ENCODE measurements at places on chromosomes 12 and 14.

GRCh38 chr12:17640615-17641014 is 449.4 kb downstream of the RERGL start:
- no peaks in the 10 kb centered on the region for H3K36me3 ChIP-seq
- no peak for DNase-seq
- H3K27me3 ChIP-seq, result no peaks in the 10 kb centered on the region
- no peaks in the 10 kb centered on the region for H3K4me1 ChIP-seq

- H3K27me3 ChIP-seq, result no peaks in the 10 kb centered on the region
- no peak overlapping the region for H3K4me3 ChIP-seq
- no peaks in the 10 kb centered on the region for H3K4me1 ChIP-seq
- peaks cover 82% of the 10 kb centered on the region for H3K36me3 ChIP-seq
Observed at GRCh38 chr12:132018193-132018916, 68.6 kb downstream of the EP400 start.

- H3K27me3 ChIP-seq, result no peaks in the 10 kb centered on the region
- H3K27ac ChIP-seq, result peak overlapping the region; percentile 86
- no peaks in the 10 kb centered on the region for H3K36me3 ChIP-seq
- DNase-seq, result peak; percentile 93
- peaks cover 9% of the 10 kb centered on the region for H3K4me1 ChIP-seq
- peak overlapping the region; percentile 98 for H3K4me3 ChIP-seq
Observed at GRCh38 chr14:20683125-20683890, 1.1 kb upstream of the RNASE4 start.

- no peaks in the 10 kb centered on the region for H3K27me3 ChIP-seq
- no peak overlapping the region for H3K27ac ChIP-seq
- no peaks in the 10 kb centered on the region for H3K36me3 ChIP-seq
- peak; percentile 51 for DNase-seq
Observed at GRCh38 chr14:64721391-64721791, 17.2 kb downstream of the PLEKHG3 start.

GRCh38 chr14:103916636-103917262 is 11.5 kb upstream of the TDRD9 start:
- H3K4me1 ChIP-seq, result no peaks in the 10 kb centered on the region
- no peak overlapping the region for H3K27ac ChIP-seq
- peaks cover 50% of the 10 kb centered on the region for H3K36me3 ChIP-seq
- no peak overlapping the region for H3K4me3 ChIP-seq
- DNase-seq, result no peak

DNA sequence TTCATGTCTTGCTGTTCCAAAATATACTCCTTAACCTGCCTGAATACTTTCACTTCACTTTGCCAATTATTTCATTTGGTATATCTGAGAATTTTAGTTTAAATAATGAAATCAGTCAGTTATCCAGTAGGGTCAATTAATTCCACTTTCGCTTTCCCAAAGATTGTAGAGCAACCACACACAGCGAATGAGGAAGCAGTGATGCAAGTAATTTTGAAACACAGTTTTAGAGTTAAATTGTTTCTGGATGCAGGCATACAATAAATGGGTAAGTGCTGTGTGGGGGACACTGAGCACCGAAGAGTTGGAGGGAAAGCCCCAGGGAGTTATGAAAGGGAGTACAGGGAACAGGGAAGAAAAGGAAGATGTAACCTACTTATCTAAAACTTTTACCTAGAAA is 62.8 kb downstream of the TSHR start:
- H3K4me1 ChIP-seq, result no peaks in the 10 kb centered on the region
- no peaks in the 10 kb centered on the region for H3K27me3 ChIP-seq
- no peak for DNase-seq
- H3K36me3 ChIP-seq, result no peaks in the 10 kb centered on the region
- no peak overlapping the region for H3K27ac ChIP-seq

GRCh38 chr12:62211510-62211909 is 48.7 kb upstream of the USP15 start:
- H3K27ac ChIP-seq, result no peak overlapping the region
- peaks cover 3% of the 10 kb centered on the region for H3K4me1 ChIP-seq
- H3K27me3 ChIP-seq, result peaks cover 42% of the 10 kb centered on the region
- no peak for DNase-seq
- no peaks in the 10 kb centered on the region for H3K36me3 ChIP-seq
- H3K4me3 ChIP-seq, result no peak overlapping the region

DNA sequence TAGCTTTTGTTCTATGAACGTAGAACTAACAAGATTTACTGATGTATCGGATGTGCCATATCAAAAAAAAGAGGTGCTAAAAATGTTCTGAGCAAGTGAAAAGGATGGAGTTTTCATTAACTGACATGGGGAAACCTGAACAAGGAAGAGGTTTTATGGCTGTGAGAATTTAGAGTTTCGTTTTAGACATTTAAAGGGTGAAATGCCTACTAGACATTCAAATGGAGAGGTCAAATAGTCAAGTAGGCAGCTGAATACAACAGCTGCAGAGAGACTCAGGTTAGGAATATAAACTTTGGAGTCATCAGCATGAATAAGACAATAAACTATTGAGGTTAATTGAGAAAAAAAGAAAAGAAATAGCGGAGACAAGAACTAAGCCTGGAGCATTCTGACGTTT is 364.9 kb upstream of the GARIN6 start:
- H3K36me3 ChIP-seq, result no peaks in the 10 kb centered on the region
- DNase-seq, result no peak
- peaks cover 4% of the 10 kb centered on the region for H3K4me1 ChIP-seq
- H3K4me3 ChIP-seq, result no peak overlapping the region
- H3K27ac ChIP-seq, result peak overlapping the region; percentile 69
- no peaks in the 10 kb centered on the region for H3K27me3 ChIP-seq

DNA sequence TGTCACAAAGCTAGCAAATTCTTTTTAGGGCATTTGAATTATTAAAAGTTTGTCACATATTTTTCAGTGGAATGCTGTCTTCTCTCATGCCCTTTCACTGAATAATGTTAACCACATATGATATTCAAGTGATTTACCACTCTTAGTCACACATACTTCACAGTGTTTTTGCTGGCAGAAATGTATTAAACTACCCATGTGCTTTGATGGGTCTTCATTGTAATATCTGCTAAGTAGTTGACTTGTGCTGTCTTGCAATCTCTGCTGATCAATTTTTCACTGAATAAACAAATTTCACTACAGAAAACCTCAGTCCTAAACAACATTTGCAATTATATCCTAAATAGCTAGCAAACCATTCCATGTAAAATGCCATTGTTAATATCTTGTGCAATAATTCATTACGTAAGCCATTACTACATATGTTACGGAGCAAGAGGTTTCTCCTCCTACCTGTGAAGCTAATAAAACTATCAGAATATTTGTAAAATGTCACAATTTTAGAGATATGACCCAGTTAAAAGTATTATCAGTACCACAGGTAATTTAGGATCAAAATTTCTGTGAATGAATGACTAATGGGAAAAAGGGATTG is 64.6 kb upstream of the LMO3 start:
- peaks cover 9% of the 10 kb centered on the region for H3K27me3 ChIP-seq
- no peak for DNase-seq
- no peak overlapping the region for H3K4me3 ChIP-seq
- H3K27ac ChIP-seq, result no peak overlapping the region
- no peaks in the 10 kb centered on the region for H3K4me1 ChIP-seq

GRCh38 chr12:4771172-4771959 is 51.2 kb downstream of the GALNT8 start:
- no peaks in the 10 kb centered on the region for H3K36me3 ChIP-seq
- no peak for DNase-seq
- no peaks in the 10 kb centered on the region for H3K27me3 ChIP-seq
- no peak overlapping the region for H3K27ac ChIP-seq
- no peaks in the 10 kb centered on the region for H3K4me1 ChIP-seq

DNA sequence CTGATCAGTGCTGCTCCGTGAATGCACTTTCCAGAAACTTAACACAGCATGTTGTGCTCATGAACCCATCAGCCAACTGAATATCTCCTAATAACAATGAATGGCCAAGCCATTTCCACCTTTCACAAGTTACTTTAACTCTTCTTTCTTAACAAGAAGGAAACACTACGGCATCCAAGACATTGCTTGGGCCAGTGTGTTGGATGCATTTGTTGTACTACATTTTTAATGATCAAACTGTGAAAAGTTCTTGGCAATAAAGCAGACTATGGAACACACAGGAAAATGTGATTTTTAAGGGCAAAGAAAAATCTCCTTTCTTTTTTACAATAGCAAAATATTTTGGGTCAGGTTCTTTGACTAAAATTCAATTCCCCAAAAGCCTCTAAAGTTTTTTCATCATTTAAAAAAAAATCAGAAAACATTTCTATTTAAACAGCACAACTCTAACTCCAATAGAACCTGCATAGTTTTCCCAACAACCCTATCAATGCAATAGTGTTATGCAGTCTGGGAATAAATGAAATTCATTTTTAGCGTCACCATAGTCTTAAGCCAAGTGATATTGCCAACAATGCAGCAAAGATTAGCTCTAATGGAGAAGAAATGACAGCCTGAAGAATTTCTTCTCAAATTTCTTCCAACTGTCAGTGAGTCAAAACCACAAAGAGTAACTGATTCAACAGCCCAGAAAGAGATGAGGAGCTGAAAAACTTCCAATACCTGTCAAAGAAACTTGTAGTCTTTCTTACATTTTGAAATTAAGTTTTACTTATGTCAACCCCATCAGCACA is 50.7 kb upstream of the PTPRR start:
- DNase-seq, result no peak
- no peak overlapping the region for H3K4me3 ChIP-seq
- no peaks in the 10 kb centered on the region for H3K4me1 ChIP-seq

DNA sequence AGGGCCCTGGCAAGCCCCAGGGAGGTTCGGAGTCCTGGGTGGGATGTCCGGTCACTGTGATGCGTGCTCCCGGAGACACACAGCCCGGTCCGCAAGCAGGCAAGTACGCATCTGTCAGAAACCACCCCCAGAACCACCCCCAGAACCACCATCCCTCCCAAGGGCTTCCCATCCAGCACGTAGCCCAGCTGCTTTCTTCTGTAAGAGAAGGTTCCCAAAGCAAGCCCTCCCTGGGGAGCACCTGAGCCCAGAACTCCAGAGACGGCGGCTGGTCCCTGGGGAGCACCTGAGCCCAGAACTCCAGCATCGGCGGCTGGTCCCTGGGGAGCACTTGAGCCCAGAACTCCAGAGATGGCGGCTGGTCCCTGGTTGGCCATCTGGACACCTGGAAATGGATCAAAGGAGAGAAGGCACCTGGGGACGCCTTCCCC is 2.6 kb upstream of the FBRSL1 start:
- no peaks in the 10 kb centered on the region for H3K36me3 ChIP-seq
- H3K27me3 ChIP-seq, result peaks cover 61% of the 10 kb centered on the region
- DNase-seq, result no peak
- no peak overlapping the region for H3K4me3 ChIP-seq
- H3K4me1 ChIP-seq, result peaks cover 6% of the 10 kb centered on the region

DNA sequence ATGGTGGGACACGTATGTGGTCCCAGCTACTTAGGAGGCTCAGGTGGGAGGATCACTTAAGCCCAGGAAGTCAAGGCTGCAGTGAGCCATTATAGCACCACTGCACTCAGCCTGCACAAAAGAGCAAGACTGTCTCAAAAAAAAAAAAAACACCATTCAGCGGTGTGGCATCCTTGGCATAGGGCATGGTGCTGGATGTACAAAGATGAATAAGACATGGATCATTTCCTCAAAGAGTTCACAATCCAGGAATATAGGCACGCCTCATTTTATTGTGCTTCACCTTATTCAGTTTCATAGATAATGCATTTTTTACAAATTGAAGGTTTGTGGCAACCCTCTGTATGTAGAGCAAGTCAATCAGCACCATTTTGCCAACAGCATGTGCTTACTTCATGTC is 6.4 kb downstream of the CINP start:
- H3K4me3 ChIP-seq, result no peak overlapping the region
- H3K27me3 ChIP-seq, result no peaks in the 10 kb centered on the region
- no peak for DNase-seq
- H3K36me3 ChIP-seq, result peaks cover 47% of the 10 kb centered on the region
- H3K27ac ChIP-seq, result no peak overlapping the region

DNA sequence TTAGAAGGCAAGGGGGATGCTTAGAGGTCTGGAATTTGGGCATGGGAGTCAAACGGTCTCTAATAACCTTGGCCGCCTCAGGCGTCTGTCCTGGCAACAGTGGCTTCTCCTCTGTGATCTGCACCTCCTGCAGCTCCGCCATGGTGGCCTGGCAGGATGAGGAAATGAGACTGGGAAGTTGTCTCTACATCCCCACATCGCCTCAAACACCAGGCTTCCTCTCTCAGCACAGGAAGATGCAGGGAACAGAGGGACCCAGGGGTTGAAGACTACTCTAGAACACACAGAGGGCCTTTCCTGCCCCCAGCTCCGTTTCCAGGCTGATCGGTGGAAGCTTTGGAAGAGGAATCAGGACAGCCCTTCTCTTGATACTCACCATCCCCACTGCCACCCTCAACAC is 1.7 kb downstream of the NDRG2 start:
- no peak for DNase-seq
- no peak overlapping the region for H3K27ac ChIP-seq
- peaks cover 6% of the 10 kb centered on the region for H3K36me3 ChIP-seq
- H3K27me3 ChIP-seq, result peaks cover 11% of the 10 kb centered on the region
- no peaks in the 10 kb centered on the region for H3K4me1 ChIP-seq

GRCh38 chr12:11830307-11830801 is 180.9 kb downstream of the ETV6 start:
- H3K4me3 ChIP-seq, result no peak overlapping the region
- no peaks in the 10 kb centered on the region for H3K36me3 ChIP-seq
- H3K27ac ChIP-seq, result no peak overlapping the region

GRCh38 chr12:58640314-58640713 is 280.0 kb downstream of the LRIG3 start:
- H3K27me3 ChIP-seq, result no peaks in the 10 kb centered on the region
- peaks cover 4% of the 10 kb centered on the region for H3K4me1 ChIP-seq
- DNase-seq, result no peak
- H3K27ac ChIP-seq, result no peak overlapping the region

- no peaks in the 10 kb centered on the region for H3K36me3 ChIP-seq
- H3K27ac ChIP-seq, result no peak overlapping the region
- no peaks in the 10 kb centered on the region for H3K4me1 ChIP-seq
- no peak for DNase-seq
- no peaks in the 10 kb centered on the region for H3K27me3 ChIP-seq
Observed at GRCh38 chr12:18224745-18225144, 36.6 kb upstream of the PIK3C2G start.

DNA sequence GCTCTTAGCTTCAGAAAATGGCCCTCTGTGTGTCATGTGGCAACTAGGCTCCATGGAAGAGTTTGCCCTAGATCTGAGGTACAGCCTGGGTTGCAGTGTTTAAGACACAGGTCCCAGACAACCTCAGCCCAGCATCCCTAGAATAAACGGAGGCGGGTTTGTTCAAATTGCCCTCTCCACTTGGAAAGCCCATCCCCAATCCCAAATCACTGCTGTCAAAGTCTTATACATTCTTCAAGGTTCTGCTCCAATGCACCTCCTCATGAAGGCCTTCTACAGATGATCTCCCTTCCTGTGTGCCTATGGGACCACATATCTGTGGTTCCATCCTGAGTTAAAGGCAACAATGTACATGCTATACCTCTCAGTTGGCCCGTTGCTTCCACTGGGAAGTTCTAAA is 289.8 kb downstream of the DPF3 start:
- H3K27me3 ChIP-seq, result no peaks in the 10 kb centered on the region
- H3K4me1 ChIP-seq, result no peaks in the 10 kb centered on the region
- no peaks in the 10 kb centered on the region for H3K36me3 ChIP-seq
- DNase-seq, result peak; percentile 17

GRCh38 chr12:108313606-108314351 is 25.3 kb downstream of the CMKLR1 start:
- no peak overlapping the region for H3K27ac ChIP-seq
- no peaks in the 10 kb centered on the region for H3K27me3 ChIP-seq
- H3K36me3 ChIP-seq, result no peaks in the 10 kb centered on the region
- peaks cover 6% of the 10 kb centered on the region for H3K4me1 ChIP-seq
